Pulmonary artery endothelial cell (primary cell): ENCODE measurements at places on chromosomes 16 and 17. TPM values are rescaled to one million over a fixed set of nuclear protein-coding genes. Genes with fewer than 3 reads are reported as not detected.

The NPIPA8 gene
- total RNA-seq, result 3.5 TPM in 1 of 2 replicates, not detected in the other

The ACSM2A gene
- not detected in 2 replicates for total RNA-seq

The NDE1 gene
- total RNA-seq, result 49.8 and 74.5 TPM in 2 replicates

The PPM1E gene
- total RNA-seq, result 0.28 TPM in 1 of 2 replicates, not detected in the other

The SALL1 gene
- total RNA-seq, result 0.88 TPM in 1 of 2 replicates, not detected in the other

The FOXK2 gene
- 29.7 and 31.6 TPM in 2 replicates for total RNA-seq

The ELMO3 gene
- 0.53 and 1.4 TPM in 2 replicates for total RNA-seq

The IRX6 gene
- total RNA-seq, result not detected in 2 replicates

The SPN gene
- not detected in 2 replicates for total RNA-seq

The GPR179 gene
- total RNA-seq, result not detected in 2 replicates

The NACA2 gene
- 0.18 TPM in 1 of 2 replicates, not detected in the other for total RNA-seq

The TEKT3 gene
- total RNA-seq, result not detected in 2 replicates

The KREMEN2 gene
- total RNA-seq, result not detected in 2 replicates

The MYH3 gene
- total RNA-seq, result 0.07 and 0.71 TPM in 2 replicates

The TBX21 gene
- not detected in 2 replicates for total RNA-seq

The CCL14 gene
- total RNA-seq, result 18.8 and 21.8 TPM in 2 replicates

The PRSS53 gene
- total RNA-seq, result 0.92 TPM in 2 replicates

The MT1E gene
- total RNA-seq, result 132 and 284 TPM in 2 replicates

The E4F1 gene
- 30.3 and 34.0 TPM in 2 replicates for total RNA-seq
